ENCODE measurements at places on chromosomes 7 and 10.

DNA sequence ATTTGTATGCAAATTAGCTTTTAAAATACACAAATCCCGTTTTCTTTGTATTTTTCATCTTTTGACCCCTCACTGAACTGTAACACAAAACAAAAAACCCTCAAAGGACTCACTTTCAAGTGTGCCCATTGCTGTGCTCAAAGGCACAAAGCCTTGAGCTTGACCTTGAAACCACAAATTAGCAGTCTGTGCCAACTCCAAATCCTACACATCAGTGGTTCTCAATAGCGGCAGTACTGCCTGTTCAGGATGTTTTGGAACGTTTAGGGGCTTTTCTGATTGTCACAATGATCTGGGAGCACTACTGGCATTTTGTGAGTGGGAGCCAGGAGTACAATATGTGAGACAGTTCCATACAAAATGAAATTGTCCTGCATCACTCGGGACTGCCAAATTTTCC is 55.5 kb downstream of the KDM7A start:
- no peak for DNase-seq

GRCh38 chr10:34216348-34216945 is 598.6 kb downstream of the PARD3 start:
- DNase-seq: no peak

GRCh38 chr10:125451319-125451718 is 231.6 kb downstream of the TEX36 start:
- no peak for DNase-seq

DNA sequence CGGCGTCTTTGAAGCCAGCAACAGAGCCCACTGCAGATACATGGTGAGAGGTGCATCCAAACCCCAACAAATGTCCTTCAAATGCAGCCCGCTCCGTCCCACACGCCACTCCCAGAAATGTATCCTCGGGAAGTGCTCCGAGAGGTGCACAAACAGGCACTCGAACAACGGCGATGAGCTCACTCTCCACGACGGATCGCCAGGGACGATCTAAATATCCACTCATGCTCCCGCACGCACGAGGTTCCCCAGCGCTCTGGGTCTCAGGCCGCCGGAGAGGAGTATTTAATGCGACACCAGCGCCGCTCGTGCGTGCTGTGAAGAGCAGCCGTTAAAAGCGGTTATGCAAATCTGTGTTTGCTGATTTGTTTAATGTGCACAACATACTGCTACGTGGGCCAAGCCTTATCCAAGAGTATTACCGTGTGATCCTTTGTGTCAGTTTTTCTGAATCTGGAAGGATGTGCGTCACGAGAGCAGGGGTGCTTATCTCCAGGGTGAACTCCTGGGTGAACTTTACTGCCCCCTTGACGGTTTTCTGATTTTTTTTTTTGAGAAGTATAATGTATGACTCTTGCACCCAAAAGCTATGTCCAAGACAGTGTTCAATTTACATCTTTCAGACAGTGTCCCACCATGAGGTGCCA is 48.5 kb upstream of the PPP2R2D start:
- DNase-seq: no peak

- no peak for DNase-seq
Observed at GRCh38 chr7:85464042-85464651, 277.3 kb upstream of the SEMA3D start.

DNA sequence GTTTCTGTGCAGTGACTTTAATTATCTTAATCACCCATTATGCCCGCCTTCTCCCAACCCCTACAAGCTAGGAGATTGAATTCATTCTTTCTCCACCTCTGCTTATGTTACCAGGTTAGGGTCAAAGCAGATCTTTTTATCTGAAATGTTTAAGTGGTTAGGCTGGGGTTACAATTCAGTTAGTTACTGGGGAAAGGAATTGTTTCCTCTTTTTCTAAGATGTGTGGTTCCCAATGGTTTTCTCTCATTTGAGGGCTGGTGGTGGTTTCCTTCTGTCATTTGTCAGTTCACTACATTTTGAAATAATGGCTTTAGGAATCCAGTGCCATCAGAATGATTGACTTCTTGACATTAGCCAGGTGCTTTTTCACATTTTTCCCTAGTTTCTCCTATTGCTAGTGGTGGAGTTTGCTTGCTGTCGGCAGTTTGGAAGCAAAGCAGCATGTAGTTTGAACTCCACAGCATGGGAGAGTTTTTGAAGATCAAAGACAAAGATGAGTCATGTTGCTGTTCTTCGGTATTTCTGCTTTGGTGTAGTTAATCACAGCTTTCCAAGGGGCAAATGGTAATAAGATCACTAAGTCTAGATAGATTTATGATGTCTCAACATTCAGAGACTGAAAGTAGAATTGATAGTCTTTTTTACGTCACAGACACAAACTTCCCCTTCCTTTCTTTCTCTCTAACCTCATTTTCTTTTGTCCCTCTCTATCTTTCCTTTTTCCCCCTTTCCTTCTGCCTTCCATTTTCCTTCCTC is 168.2 kb downstream of the SND1 start:
- DNase-seq: no peak

DNA sequence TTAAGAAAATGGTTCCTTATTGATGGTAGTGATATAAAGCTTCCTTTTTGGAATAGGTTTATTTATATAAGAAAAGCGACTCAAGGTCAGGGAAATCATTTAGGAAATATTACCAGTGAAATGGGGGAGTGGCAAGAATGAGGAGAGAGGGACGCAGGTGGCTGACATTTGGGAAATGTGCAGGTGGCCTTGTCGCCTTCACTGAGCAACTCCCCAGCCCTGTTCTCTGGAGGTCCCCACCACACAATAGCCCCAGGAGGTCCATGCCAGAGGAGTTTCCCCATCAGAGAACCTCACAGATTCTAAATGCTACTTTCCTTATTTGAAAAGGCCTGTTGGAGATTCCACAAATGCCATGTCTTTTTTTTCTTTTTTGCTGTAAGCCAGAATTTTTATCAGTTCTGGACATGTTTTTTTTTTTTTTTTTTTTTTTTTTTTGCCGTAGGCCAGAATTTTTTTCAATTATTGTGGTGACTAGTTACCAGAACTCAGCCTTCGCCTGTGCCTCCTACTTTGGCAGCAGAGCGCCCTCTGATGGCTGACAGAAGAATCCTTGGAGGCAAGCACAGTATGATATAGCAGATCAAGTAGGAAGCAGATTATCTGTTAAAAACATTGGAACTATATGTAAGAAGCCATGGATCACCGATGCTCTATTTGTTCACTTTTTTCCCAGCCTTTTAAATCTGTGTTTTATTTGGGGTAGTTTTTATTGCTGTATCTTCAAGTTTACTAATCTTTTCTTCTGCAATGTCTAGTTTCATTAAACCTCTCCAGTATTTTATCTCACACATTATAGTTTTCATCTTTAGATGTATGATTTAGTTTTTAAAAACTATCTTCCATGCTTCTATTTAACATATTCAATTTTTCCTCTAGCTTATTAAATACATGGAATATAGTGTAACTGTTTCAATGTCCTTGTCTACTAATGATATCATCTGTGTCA is 18.6 kb downstream of the OPALIN start:
- DNase-seq: peak; percentile 27

- no peak for DNase-seq
Observed at GRCh38 chr7:140231771-140232491, 55.1 kb upstream of the KDM7A start.

DNA sequence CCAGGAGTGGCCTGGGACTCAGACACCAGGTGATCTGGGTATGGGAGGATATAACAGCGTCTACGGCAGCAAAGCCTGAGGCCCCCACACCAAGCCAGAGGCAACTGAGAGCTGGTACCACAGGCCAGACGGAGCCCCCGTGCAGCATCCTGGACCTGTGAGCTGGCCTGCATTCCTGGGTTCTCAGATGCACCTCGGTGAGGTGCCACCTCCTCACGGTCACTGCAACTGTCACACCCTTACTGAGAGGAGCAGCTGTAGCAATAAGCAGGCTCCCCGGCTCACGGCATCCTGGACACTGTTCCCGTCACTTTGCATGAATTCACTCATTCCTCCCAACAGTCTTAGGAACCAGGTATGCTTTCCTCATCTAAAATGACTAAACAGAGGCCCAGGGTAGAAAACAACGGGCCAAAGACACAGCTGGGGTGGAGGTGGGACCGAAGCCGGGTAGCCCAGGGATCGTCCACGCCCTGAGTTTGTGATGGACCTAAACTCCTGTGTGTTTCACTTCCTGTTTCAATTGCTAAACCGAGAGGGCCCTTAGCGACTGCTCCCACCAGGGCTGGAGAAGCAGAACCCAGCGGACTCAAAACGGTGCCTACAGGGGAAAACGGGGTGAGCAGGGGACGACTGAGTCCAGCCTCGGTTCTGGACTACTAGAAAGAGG is 98.7 kb downstream of the CTBP2 start:
- DNase-seq: no peak

DNA sequence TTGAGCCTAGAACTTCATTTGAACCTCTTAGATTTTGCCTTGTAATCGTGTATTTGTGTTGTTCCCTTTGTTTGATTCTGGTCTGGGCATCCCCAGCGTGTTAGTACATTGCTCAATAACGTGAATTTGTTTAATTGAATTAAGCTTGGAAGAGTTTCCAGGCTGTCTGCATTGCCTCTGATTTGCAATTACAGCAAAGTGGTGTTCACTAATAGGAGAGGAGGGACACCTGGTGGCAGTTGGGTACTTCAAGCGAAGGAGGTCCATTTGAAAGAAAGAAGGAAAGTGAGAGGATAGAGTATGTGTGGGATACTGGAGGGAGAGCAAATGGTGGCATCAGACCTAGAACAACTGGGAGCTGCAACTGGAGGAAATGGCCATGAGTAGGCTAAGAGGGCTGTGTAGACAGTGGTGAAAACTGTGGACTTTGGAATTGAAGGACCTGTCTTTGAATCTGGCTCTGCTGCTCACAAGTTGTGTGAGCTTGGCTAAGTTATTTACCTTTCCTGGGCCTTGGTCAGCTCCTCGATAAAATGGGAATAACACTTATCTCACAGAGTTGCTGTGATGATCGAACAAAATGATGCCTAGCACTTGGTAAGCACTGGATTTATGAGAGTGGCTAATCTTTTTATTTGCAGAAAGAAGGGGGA is 15.1 kb downstream of the LSMEM1 start:
- DNase-seq: no peak

GRCh38 chr10:89469517-89469916 is 55.1 kb downstream of the IFIT5 start:
- no peak for DNase-seq

- DNase-seq: no peak
Observed at GRCh38 chr10:1567152-1567551, 170.2 kb downstream of the ADARB2 start.

DNA sequence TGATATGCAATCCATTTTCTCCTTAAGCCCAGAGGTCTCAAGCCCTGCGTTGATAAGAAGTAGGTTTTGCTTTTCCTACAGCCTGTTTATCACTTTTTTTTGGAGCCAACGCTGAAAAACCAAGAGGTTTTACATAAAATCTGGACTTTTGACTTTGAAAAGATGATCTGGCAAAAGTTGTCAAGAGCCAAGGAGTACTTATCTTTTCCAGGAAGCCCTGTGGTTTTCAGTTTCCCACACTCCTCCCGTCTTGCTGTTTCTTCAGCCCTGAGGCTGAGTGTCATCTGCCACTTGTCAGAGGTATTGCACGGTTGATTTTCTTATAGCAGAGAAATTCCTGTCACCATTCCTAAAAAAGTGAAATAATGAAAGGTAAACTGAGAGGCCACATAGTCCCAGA is 108.7 kb downstream of the TYW1 start:
- no peak for DNase-seq

DNA sequence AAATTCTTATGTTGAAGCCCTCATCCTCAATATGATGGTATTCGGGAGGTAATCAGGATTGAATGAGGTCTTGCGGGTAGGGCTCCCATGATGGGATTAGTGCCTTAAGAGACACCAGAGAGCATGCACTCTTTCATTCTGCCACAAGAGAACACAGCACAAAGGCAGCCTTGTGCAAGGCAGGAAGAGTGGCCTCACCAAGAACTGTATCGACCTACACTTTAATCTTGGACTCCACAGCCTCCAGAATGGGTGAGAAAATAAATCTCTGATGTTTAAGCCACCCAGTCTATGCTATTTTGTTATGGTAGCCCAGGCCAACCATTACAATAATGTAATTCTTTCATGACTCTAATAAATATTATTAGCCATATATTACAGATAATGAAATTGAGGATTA is 8.4 kb downstream of the SEM1 start:
- no peak for DNase-seq

GRCh38 chr7:37068902-37069301 is 344.6 kb upstream of the AOAH start:
- no peak for DNase-seq

- no peak for DNase-seq
Observed at GRCh38 chr7:153521370-153521769, 530.8 kb upstream of the DPP6 start.

DNA sequence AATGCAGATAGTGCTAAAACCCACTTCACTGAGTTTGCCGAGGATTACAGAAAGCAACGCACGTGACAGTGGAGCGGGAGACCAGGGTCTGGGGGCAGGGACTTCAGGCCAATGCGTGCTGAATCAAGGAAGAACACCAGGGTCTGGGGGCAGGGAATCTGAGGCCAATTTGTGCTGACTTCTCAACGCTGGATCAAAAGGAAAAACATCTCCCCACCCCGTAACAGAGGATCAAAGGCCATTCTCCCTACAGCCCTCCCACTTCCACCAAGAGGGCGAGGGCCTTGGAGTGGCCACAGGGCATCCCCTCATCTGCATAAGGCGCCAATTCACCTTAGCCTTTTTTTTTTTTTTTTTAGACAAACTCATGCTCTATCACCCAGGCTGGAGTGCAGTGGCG is 22.3 kb upstream of the BNIP3 start:
- no peak for DNase-seq

GRCh38 chr7:109318136-109318535 is 748.5 kb downstream of the DNAJB9 start:
- DNase-seq: no peak

- no peak for DNase-seq
Observed at GRCh38 chr10:35872671-35873070, 230.6 kb upstream of the FZD8 start.

- no peak for DNase-seq
Observed at GRCh38 chr7:152176797-152177196, 151.3 kb downstream of the GALNT11 start.

DNA sequence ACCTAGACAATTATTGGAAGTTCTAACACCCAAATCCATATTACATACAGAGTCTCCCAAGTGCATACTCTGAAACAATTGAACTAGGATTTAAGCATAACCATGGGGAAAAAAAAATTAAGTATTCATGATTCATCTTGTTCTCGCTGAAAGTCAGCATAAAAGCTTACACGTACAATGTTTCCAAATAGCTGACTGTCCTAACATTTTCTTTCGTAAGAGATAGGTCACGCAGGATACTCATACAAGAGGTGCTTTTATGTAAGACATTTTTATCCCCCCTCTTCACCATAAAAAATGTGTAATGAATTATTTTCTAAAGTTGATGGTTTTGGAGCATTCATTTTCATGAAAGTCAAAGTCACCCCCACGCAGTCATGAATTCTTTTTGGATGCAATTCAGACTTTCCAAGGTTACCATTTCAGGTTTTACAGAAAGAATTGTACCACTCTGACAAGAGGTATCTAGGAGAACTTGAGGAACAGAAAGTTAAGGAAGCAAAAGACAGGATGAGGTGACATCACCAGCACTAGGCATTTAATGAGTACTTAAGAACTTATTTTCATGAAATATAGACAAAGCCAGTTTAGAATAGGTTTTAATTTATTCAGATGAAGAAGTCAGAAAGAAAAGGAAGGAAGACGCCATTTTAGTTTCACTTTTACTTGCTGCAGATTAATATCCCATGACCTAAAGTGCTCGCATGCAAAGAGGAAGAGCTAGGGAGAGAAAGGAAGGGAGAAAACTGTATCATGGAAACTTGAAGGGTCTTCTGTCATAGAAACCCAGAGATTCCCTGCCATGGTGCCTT is 55.8 kb downstream of the TMEM26 start:
- DNase-seq: no peak
